ENCODE measurements at places on chromosomes 11 and 22.
A peak's percentile ranks its signal among the peaks of the same experiment; 100 is the strongest.

DNA sequence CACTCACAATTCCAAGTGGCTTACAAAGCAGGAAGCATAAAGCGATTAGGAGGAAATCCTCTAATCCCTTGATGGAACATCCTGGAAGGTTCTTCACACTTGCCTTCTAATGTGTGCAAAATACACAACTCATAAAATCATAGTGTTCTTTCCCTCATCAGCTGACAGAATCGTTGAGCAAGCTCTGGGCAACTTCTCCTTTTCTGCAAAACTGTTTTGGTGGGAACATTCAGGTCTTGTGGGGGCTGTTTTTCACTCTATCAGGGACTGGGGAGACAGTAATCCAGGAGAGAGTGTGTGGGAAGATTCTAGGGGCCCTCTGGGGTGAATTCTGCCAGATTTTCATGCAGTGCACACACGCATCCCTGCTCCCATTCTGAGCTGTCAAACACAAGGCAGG is 53.2 kb downstream of the IRAG1 start:
- DNase-seq = no peak

DNA sequence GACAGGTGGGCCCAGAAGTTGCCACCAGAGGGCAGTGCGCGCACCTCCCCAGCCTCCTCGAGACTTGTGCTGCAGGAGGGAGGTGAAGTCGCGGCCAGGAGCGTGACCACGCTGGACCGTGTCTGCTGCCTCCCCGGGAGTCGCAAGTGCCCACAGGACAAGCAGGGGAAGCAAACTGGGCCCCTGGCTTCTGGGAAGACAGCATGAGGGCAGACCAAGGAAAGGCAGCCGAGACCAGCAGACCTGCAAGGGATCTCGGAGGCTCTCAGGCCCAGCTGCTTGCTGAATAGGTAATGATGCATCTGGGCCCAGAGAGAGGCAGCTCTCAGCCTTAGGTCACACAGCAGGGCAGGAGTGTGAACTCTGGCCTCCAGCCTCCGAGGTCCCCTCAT is 17.0 kb upstream of the IL2RB start:
- DNase-seq = peak; percentile 81

- DNase-seq = no peak
Observed at GRCh38 chr22:32987081-32987631, 71.0 kb downstream of the SYN3 start.

- no peak for DNase-seq
Observed at GRCh38 chr11:75269367-75269660, 28.7 kb downstream of the TPBGL start.

GRCh38 chr11:27297616-27298015 is 65.4 kb downstream of the CCDC34 start:
- no peak for DNase-seq

DNA sequence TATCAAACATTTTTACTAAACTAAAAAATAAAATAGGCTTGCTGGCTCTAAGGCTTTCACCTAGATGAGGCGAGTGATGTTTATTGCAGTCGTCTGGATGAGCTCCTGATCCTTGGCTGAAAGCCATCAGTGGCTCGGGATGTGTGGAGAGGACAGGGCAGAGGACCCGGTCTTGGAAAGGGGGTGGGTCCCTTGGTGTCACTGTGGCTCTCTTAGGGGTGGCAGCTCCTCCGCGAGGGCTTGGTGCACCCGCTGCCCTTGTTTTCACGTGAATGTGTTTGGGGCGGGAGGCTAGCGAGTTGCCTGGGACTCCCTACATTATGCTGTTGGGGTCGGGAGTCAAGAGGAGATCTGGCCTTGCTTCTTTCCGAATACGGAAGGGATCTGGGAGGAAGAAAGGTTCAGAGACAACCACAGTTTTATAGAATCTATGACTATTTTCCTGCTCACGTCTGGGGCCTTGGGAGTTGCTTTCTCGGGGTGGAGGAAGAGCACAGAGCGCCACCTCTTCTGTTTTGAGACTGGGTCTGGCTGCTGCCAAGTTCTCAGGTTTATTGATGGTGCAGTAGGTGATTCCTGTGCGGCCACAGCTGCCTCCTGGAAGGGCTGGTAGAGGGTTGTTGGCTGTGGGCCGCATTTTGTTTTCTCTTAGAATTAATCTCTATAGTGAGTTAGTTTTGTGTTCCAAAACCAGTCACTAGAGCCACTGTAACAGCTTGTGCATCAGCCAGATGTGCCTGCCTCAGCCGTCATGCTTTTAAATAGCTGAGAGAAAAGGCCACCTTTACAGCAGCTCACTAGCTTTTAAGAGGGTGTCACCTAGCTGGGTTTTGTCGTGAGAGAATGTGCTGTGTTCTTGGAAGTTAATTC is 12.8 kb downstream of the TBC1D22A start:
- no peak for DNase-seq

DNA sequence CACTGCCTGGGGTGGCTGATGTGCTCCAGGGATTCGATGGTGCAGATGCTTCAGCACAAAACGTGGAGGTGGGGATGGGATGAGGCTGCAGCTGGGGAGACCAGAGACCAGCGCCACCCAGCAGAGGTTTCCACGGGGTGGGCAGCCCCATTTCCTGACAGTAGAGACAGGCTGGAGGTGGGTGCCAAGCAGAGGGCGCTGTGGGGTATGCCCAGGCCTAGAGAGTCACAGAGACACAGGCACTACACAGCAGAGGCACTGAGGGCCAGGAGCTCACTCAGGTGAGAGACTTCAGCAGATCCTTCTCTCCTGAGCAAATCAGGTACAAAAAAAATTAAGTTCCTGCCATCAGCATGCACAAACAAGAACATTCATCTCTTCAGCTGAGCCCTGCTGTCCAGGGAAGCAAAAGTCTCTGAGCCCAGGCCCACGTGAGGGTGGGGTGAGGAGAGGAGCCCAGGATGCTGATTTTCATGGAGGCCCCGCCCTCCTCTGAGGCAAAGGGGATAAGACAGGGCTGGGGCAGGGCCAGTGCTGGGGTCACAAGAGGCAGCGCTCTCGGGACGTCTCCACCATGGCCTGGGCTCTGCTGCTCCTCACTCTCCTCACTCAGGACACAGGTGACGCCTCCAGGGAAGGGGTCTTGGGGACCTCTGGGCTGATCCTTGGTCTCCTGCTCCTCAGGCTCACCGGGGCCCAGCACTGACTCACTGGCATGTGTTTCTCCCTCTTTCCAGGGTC is 53.1 kb downstream of the GGTLC2 start:
- DNase-seq = no peak

GRCh38 chr11:2095198-2095520 is 44.0 kb downstream of the IGF2 start:
- no peak for DNase-seq

DNA sequence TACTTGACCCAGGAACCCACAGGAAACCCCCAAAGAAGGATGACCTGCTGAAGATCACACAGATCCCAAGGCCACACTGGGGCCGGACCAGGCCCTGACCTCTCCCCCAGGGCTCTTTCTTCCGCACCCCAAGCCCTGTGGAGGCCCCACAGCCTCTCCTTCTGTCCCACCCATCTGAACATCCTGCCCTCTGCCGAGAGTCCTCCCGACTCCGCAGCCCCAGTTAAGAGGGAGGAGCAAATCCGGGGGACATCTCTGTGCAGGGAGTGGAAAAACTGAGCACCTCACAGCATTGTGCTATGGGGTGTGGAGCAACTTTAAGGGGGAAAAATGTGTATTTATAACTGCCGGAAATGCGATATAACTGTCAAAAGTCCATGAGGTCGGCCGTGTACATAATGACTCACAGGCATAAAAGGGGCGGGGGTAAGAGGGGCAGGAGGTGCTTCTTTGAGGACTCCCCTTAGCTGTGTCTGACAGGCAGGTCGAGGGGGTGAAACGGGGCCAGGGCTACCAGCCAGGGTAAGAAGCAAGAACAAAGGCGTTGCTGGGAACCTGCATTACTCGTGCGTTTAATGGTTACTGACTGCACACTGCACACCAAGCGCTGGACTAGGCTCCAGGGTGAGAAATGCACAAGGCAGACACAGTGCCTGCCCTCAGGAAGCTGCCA is 57.2 kb downstream of the WNT11 start:
- DNase-seq = no peak

DNA sequence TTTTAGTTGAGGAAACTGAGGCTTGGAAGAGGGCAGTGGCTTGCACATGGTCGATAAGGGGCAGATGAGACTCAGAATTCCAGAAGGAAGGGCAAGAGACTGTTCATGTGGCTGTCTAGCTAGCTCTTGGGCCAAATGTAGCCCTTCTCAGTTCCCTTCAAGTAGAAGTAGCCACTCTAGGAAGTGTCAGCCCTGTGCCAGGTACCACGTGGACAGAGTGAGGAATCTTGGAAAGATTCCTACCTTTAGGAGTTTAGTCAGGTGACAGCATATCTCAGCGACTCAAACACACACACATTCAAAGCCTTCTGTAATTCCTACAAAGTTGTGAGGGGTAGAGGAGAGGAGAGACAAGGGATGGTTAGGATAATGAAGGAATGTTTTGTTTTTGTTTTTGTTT is 18.3 kb downstream of the PIK3IP1 start:
- DNase-seq = no peak

DNA sequence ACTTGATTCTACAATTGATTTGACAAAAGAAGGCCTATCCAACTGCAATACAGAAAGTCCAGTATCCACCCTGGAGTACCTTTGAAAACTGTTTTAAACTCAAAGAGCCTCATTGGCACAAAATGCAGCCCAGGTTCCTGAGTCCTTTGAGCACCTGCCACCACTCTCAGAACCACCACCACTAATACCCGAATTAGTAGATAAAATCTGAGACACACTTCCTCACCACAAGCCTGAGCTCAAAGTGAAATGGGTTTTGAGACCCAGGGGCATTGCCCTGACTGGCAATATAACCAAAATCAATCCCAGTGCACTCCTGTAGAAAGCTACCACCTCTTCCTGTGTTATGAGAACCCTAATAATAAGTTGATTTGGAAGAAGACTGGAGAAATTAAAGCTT is 215.7 kb downstream of the CSNK2A3 start:
- DNase-seq = no peak

DNA sequence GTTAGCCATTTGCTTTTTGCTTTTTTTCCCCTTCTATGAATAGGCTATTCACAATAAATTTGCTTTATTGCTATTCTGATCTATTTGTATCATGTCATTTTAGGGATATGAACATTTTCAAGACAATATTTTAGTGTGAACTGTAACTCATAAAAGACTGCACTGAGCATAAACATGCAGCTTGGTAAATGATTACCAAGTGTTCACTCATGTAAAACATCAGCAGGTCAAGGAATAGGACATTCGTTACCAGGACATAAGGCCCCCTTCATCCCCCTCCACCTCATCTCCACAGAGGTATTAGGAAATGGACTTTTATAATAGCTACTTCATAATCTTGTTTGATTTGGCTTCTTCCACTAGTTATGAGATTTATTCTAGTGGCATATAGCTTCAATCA is 12.4 kb downstream of the NLRP14 start:
- DNase-seq = no peak

DNA sequence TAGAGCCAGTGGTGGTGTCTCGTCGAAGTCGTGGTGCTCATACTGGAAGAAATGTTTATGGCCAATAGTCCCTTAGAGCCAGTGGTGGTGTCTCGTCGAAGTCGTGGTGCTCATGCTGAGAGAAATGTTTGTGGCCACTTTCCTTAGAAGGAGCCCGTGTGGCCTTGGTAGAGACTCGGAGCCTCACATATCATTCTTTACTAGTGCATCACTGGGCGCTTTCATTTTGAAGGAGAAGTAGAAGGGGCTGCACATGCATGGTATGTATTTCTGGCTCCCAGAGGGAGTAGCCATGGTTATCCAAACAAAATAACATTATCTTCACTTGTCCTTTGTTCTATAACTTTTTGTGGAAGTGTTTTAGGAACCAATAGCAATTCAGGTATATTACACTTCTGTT is 69.5 kb downstream of the JAM3 start:
- no peak for DNase-seq

GRCh38 chr22:30309951-30310741 is 16.6 kb downstream of the TBC1D10A start:
- no peak for DNase-seq

DNA sequence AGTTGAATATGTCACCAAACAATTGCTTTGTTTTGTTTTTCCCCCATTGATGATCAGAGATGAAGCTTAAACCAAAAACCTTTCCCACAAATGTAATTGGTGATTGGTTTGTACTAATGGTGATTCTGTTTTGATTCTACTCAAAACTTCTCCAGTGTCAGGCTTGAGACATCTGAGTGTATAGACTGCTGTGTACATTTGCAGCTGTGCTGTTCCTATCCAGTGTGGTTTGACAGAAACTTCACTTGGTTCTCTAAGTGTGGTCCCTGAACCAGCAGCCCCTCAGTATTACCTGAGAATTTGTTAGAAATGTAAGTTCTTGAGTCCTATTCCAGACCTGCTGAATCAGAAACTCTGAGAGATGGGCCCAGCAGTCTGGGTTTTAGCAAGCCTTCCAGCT is 84.8 kb downstream of the PPP6R3 start:
- no peak for DNase-seq

GRCh38 chr22:23058481-23059283 is 11.6 kb upstream of the GNAZ start:
- DNase-seq = no peak

GRCh38 chr11:9259981-9260837 is 4.9 kb downstream of the DENND5A start:
- DNase-seq = no peak

DNA sequence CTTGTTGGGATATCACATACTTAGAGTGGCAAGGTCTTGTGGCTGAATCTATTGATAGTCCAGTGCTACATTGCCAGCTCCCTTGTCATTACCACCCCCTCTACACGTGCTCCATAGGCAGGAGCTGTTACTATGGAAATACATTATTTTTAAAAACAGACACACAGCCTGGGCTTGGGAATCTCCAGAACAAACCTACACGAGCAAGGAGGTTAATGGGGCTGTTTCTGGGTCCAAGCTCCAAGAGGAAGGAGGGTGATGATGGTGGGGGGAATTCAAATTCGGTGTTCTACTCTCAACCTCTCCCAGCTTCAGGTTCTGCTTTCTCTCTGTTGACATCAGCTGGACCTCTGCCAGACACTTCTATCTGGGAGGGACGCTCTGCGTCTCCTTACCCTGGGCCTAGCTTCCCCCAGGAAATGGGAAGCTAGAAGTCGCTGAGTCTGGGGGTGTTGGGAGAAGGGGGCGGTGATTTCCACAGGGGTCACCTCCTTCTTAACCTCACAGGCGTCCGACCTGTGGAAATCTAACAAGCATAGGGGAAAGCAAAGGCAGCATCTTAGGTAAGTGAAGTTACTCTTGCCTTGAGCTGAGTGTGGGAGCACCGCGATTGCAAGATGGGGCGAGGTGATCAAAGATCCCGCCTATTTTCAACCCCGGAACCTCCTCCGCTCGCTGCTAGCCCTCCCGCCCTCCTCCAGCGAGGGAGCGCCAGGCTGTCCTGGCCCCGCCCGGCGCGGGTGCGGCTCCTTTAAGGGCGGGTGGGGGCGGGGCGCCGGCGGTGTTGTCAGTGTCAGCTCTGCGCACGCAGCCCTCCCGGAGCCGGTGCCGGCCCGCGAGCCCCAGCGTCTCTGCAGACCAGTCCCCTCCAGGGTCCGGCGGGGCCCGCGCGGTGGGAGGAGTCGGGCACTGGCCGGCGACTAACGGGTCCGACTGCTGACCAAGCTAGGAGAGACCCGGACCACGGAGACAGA is at the start of gene C2CD2L:
Gene C2CD2L, plus strand, starts transcription at position 781 of the 974 bp plus-strand sequence. CDS start 398 bp downstream, outside the sequence.
- peak; percentile 86 for DNase-seq

DNA sequence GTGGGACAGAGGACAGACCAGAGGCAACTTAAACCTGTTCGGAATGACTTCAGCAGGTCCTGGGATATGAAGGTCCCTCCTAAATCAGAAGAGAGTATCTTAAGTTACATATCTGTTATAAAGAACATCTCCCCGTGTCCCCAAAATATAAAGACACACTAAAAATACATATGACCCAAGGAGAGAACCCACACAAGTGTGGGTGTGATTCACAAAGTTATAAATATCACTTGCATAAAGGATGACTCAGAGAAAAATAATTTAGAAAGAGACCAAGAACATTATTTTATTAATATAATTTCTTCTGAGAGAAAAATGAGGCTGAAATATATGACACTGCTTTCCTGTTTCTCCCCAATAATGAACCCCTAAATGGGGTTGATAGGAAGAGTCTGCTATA is 14.2 kb downstream of the OR5B21 start:
- no peak for DNase-seq

All from stimulated activated CD4-positive, alpha-beta T cell treated with anti-CD3 and anti-CD28 coated beads, TNF-alpha, amount 100 ng/mL, for 48 hours (primary cell).